OCI-LY7 (cell line): ENCODE measurements at places on chromosomes 1 and 21. TPM values are rescaled to one million over a fixed set of nuclear protein-coding genes. Genes with fewer than 3 reads are reported as not detected.
A peak's percentile ranks its signal among the peaks of the same experiment; 100 is the strongest.

NUDT4B gene
- 0.63 TPM in 1 of 2 replicates, not detected in the other for total RNA-seq

- no peak for DNase-seq
Measured at GRCh38 chr1:59138402-59138801, 158.5 kb upstream of the FGGY start.

CFHR4 gene
- not detected in 2 replicates for total RNA-seq

GRCh38 chr1:205301205-205301821 is 20.2 kb downstream of the NUAK2 start:
- peak; percentile 92 for DNase-seq
